Memory B cell (primary cell): ENCODE measurements at places on chromosomes 2 and 18.

- no peak for DNase-seq
Observed at GRCh38 chr18:52569492-52569891, 229.5 kb downstream of the DCC start.

DNA sequence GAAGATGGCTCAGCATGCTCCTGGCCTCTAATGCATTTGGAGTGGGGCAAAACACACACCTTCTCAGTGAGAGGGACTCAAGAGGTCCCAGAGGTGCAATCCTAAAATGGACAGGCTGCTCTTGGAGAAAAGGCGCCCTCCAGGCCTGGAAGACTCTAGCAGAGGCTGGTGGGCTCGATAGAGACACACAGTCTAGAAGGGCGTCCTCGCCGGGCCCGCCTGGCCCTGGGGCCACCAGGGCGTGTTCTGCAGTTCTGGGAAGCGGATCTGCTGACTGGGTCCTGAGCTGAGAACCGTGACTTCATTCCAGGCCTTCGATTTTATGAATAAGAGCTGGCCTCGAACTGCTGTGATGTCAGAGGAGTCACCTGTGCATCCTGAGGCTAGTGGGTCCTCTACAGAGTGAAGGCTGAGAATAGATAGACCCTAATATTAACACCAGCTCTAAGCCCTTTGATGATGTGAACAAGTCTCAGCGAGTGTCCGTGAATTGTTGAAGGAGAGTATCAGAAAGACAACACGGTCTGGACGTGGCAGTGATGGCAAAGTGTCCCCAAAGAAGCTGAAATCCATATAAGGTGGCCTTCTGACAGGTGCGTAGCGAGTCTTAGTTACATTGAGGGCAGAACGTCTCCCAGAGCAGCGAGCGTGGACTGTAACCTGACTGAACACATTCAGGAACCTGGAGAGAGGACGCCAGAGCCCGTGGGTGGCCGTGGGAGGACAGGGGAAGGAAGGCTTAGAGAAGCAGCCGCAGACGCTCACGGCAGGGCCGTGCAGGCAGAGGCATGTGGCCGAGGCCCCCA, 136.9 kb downstream of the PTGR3 start:
- DNase-seq = no peak

DNA sequence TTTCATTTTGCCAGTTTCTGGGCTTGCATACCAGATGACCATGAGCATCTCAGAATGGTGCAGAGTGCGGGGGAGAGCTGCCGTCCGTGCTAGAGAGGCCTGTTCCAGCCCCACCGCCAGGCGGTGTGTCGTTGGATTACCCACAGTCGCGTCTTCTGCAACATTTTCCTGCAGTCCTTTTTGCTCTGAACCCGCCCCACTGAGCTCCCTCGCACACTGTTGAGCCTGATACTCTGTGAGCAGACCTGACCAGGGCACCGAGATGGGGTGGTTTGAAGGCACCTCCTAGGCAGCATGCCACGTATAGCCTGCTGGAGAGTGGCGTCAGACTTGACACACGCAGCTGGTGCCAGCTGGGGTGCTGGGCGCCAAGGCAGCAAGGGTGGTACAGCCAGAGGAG, 18.1 kb downstream of the PPP1R7 start:
- DNase-seq = no peak

- DNase-seq = no peak
Observed at GRCh38 chr18:55584201-55584600, 3.8 kb downstream of the TCF4 start.

GRCh38 chr2:118577202-118577601, 270.2 kb downstream of the EN1 start:
- no peak for DNase-seq

DNA sequence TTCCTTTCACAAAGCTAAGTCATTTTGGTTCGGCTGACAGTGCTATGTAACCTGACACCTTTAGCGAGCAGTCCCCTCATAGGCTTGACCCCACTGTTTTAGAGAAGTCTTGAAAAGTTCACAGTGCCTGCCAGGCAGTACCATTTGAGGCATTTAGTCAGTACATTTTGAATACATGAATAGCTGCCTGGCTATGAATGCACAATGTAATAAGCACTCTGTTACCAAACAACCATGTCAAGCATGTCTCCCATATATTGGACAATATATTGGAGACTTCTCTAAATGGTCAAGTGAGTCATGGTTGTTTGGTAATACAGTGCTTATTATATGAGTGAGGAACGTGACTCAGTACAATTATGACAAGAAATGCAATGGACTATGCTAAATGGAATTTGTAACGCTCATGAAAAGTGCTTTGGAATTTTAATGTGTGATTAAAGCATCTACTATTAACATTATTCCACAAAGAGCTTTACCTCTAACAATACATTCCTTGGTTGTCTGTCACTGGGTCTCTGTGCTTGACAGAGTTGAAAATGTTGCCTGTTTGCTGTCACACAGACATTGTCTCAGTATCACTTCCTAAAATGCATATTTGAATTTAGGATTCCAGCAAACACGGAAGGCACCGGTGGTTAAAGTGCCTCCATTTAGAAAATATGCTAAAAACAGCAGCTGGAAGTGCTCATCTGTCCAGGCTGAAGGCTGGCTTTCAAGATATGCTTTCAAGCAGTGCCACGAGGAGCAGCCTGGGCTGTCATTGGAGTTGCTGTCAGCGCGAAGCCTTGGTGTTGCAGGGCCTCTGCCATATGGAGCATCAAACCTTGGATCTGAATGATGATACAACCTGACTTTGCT, 458.6 kb downstream of the FBXO15 start:
- DNase-seq = no peak

- DNase-seq = no peak
Observed at GRCh38 chr18:3478262-3478978, 28.4 kb downstream of the TGIF1 start.

DNA sequence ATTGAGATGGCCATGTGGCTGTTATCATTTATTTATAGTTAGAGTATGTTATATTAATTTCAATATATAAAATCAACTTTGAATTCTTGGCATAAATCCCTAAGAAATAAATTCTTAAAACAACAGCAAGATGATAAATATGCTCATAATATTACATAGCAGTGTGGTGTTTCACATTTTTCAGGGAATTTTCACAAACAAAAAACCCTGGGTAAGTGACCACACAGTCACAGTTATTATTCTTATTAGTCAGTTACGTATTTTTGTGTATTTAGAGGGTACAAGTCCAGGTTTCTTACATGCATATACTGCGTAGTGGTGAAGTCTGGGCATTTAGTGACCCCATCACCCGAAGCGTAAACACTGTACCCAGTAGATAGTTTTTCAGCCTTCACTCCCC, 289.5 kb upstream of the REV1 start:
- no peak for DNase-seq

DNA sequence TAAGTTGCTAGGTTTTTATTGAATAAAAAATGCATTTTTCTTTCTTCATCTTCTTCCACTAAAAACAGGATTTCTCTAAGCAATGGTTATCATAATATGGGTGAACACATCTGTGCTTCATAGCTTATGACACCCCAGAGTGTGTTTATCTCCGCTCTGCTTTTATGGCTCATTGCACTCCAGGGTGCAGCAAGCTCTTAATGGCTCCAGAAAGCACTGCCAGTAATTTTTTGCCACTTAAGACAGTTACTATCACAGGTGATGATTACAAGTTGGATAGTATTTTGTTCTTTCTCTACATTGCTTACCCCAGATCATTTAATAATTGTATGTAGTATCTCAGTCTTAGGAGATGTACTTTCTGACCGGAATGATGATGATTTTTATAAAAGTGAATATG, 239.3 kb upstream of the CDH20 start:
- DNase-seq = no peak

GRCh38 chr2:9897331-9897737, 54.1 kb downstream of the TAF1B start:
- no peak for DNase-seq

GRCh38 chr2:156322051-156322685, 10.4 kb downstream of the NR4A2 start:
- DNase-seq = no peak

DNA sequence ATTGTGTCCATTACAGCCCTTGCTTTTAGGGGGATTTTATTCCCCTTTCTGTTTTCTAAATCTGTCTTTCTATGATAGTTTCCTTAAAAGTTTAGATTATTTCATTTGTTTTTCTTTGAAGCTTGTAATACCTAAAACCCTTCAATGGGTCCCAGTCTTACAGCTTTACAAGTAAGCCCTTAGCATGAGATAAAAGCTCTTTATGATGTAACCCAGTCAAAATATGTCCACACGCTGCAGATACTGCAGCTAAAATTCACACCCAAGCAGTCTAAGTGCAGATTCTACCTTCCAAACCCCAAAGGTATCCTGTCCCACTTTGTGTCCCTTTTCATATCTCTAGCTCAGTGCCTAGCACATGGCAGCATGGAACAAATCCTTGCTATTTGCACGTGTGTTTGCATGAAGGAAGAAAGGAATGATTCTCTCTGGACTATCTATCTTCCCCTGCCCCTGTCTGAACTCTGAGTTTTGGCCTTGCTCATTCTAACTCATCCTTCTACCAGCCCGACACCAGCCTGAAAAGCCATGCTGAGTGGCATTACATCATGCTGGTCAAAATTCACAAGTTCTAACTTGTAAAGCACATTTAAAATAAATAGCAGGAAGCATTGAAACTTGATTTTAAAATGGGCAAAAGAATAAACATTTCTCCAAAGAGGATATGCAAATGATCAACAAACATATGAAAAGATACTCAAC, 623.2 kb downstream of the IRS1 start:
- DNase-seq = no peak

DNA sequence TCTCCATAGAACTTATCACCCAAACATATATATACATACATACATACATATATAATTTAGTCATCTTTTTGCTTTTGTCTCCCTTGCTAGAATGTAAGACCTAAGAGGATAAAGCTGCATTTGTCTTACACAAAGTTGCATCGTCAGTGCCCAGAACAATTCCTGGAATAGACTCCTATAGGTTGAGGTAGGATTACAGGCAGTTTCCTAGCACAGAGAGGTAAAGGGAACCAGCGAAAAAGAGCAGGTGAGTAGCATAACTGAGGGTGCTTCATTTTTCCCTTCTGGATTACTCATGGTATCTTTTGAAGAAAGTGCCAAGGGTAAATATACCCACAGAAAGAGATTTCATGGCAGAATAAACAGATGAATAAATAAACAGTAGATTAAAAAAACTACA, 68.1 kb upstream of the AMMECR1L start:
- no peak for DNase-seq

DNA sequence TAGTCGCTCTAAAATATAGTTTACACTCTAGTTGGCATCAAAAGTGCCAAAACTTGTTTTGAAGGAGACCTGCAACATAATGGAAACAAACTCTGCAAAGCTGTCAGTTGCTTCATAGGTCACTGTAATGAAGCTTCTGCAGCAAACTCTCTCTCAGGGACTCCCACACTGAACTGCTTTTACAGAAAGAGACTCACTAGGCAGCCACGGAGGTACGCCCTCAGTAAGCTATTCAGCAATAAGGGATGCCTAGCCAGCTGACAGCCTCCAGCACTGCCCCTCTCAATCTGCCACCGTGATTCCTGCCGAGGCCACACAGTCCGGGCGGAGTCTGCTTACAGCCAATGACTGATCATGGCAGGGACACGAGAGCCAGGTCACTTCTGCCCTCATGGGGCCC, 51.1 kb downstream of the COLEC12 start:
- no peak for DNase-seq

DNA sequence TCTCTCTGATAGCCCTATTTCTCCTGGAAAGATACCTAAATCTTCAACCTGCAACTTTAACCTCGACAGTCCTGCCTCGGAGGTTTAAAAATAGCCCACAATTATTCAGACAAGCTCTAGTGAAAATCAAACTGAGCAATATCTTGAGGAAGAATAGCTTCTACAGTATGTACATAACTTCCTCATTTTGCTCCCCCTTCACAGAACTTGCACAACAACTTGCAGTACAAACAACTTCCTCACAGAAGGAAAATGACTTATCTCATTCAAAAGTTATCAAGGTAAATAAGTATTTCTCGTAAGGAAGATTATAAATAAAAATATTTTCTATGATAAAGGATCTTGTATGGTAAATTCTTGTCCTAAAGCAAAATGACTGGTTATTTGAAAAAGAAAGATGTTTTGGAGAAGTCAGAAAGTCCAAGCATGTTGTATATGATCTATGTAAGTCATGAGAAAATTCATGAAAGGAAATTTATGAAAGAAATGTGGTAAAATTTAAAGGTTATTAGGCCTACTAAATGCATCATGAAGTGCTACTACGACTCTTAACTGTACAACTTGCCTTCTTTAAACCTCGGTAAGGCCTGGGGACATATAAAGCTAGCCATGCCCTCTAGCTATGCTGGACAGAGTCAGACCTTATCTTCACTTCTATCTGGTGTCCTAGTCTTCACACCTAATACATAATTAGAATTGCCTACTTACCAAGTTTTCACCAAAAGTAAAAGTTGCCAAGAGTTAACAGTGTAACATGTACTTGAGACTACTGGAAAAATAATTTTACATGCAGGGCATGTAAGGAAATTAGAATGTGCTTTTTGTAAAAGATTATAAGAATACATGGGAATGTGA, 394.5 kb downstream of the DLGAP1 start:
- no peak for DNase-seq

GRCh38 chr18:23986600-23987359, 27.8 kb upstream of the TTC39C start:
- no peak for DNase-seq

- DNase-seq = no peak
Observed at GRCh38 chr2:186726938-186727337, 33.1 kb downstream of the FAM171B start.

- DNase-seq = no peak
Observed at GRCh38 chr2:174121612-174122011, 126.7 kb downstream of the OLA1 start.

DNA sequence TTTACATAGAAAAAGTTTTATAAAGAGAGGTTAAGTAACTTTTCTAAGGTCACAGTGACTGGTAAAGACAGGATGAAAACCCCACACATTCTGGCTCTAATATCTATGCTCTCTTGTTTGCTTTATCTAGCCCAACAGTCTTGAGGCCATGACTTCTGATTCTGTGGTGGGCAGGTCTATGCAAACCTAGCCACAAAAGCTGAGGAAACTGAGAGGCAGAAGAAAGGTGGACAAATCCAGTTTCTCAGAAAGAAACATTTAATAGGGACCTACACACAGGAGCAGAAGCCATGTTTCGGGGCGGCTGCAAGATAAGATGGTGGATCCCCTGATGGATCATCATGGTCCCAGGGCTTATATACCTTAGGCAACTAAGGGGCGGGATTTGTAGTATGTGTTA, 21.8 kb downstream of the HSPD1 start:
- no peak for DNase-seq

GRCh38 chr2:178513876-178514275, 33.6 kb downstream of the PLEKHA3 start:
- DNase-seq = no peak

GRCh38 chr18:62434798-62435197, 88.0 kb upstream of the ZCCHC2 start:
- DNase-seq = no peak
